ENCODE measurements at places on chromosomes 12 and 14. TPM values are rescaled to one million over a fixed set of nuclear protein-coding genes. Genes with fewer than 3 reads are reported as not detected.

ABCC9 gene
- total RNA-seq, result 3.0 TPM

SMOC1 gene
- total RNA-seq, result 0.12 TPM

RILPL1 gene
- 6.1 TPM for total RNA-seq

DNA sequence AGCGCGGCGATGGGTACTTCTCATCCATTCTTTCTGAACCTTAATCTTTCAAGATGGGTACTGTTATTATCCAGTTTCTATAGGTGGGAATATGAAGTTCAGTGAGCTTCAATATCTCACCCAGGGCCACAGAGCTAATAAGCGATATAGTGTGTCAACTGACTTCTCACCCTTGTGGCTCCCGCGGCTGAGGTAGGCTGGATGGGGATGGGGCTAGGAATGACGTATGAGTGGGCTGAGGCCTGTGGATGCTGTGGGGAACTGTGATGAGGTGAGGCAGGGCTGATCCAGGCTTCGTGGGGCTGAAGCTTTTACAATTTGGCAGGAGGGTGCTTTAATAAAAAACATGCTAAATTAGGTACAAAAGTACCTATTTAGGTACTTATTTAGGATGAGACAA, 32.9 kb upstream of the ATP23 start:
- ATAC-seq, result no peak

DNA sequence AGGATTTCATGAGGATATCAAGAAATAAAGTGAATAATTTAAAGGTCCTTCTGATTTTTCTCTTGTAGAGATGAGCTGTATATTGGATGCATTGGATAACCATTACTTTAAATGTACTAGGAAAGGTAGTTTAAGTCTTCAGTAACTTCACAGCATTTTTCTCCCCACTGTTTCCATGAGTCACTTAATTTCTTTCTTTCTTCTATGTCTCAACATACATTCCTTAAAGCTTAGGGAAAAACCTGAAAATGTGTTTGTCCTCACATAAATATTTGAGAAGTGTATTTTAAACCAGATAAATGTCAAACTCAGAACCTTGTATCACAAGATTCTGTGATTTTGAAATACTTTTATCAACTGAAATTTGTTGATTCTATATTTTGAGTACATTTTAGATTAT, 1970.2 kb upstream of the FLRT2 start:
- ATAC-seq, result no peak

GRCh38 chr12:127115468-127116035, 1151.4 kb upstream of the TMEM132C start:
- no peak for ATAC-seq

GRCh38 chr12:2395354-2395977, 342.7 kb downstream of the CACNA1C start:
- peak; percentile 38 for ATAC-seq

DNA sequence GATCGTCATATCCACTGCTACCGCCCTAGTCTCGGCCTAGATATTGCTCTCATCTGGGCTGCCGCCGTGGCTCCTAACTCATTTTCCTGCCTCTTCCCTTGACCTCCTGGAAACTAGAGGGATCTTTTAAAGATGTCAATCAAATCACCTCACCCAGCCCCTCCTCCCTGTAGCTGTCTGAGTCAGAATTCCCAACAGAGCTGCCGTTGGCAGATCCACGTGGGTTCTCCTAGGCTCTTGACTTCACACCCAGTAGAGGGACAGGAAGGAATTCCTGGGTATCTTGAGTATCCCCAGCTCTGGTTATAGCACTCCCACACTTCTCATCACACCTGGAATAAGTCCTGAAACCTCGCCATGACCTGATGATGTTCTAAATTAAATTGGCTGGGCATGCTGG, 11.9 kb downstream of the TGFB3 start:
- no peak for ATAC-seq

DNA sequence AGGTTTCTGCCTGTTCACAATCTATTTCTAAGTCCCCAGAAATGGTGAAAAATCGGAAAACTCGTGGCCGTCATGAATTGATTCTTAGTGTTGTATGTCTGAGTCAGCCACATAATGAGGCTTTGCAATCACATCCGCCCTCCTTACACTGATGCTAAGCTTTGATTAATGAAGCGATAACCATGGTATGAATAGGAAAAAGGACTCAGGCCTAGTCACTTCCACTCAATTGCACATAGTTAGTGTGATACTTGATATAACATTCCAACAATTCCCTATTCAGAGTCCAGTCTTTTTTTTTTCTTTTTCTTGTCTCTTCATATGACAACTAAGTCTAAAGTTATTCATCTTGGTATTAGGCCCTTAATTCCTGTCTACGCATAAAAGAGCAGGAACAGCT, 1231.0 kb downstream of the VRK1 start:
- no peak for ATAC-seq
